ENCODE measurements at places on chromosomes 7 and 10. TPM values are rescaled to one million over a fixed set of nuclear protein-coding genes. Genes with fewer than 3 reads are reported as not detected.

CCDC172 gene
- polyA plus RNA-seq = not detected

STOX1 gene
- polyA plus RNA-seq = 2.3 TPM

CPA2 gene
- polyA plus RNA-seq = 0.57 TPM

MMD2 gene
- 0.06 TPM for polyA plus RNA-seq

GRCh38 chr10:78578929-78579328 is 489.8 kb upstream of the ZMIZ1 start:
- DNase-seq = no peak

GRCh38 chr7:43470110-43470509 is 112.8 kb upstream of the STK17A start:
- DNase-seq = no peak

- DNase-seq = no peak
Measured at GRCh38 chr7:38385682-38386081, 112.2 kb upstream of the TARP start.

GRCh38 chr10:100370714-100371481 is 23.9 kb downstream of the SCD start:
- DNase-seq = peak; percentile 87

DNA sequence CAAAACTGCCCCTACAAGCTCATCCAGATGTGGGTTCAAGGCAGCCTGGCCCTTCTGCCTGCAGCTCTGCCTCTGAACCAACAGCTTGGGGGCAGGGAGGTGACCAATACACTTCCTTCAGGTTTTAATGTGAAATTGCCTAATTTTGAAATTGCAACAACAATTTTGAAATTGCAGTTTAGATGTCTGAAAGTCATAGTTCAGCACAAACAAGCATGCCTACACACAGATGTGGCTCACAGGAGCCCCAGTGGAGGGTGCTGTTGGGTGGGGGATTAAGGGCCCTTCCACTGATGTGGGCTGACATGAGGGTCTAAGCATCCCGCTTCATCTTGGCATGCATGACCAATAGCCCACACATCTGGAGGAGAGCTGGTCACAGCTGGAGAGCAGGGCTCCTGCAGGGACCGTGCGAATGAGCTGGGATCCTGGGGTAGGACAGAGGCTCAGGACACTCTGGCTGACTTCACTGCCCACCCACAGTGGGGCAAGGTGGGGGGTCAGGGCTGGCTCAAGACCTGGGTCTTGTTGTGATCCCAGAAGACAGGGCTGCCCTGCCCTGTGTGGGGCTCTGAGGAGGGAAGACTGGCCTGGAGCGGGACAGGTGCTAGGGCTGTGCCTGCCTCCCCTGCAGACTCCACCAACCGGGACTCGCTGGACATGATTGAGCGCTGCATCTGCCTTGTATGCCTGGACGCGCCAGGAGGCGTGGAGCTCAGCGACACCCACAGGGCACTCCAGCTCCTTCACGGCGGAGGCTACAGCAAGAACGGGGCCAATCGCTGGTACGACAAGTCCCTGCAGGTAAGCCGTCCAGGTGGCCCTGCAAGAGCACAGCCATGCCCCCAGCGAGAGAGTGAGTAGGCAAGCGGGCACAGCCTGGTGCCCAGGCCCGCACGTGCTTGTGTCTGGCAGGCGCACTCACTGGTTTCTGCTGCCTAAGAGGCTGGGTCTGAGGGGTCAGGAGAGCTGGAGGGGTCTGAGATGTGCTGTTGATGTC is 32.3 kb downstream of the CHAT start:
- DNase-seq = no peak

DNA sequence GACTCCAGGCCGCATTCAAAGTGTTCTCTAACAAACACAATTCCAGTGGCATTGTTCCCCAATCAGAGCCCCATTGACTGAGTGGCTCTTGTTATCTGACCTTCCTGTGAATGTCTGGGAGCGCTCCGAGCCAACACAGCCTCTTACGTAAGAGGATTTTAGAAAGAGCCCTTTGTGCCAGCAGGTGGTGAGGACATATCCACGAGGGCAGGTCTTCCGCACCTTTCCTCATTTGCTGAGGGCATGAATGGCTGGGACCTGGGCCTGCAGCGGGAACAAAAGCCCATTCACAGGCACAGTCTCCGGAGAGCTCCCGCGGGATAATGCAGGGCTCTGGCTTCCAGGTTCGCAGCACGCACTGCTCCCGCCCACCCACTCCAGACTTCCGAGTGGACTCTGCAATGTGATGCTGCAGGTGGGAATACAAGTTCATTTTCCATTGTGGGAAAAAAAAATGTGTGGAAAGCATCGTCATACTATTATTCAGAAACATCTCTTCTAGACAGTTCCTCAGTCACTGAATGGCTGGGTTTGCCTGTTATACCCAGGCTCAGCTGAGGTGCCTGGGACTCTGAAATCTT is 295.0 kb upstream of the IGFBP3 start:
- no peak for DNase-seq

DNA sequence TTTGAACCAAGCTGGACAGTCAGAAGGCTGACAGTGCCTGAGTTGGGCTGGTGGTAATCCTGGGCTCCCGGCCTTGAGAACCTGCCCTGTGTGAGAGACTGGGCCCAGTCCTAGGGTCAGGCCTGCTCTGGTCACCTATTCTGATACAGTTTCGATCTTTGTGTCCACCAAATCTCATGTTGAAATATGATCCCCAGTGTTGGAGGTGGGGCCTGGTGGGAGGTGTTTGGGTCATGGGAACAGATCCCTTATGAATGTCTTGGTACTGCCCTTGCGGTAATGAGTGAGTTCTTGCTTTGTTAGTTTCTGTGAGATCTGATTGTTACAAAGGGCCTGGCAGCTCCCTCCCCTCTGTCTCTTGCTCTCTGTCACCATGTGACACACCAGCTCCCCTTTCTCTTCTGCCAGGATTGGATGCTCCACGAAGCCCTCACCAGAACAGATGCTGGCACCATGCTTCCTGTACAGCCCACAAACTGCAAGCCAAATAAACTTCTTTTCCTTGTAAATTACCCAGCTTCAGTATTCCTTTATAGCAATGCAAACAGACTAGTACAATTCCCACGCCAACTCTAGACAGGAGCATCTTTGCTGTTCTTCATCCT is 111.8 kb upstream of the ZNF438 start:
- no peak for DNase-seq

DNA sequence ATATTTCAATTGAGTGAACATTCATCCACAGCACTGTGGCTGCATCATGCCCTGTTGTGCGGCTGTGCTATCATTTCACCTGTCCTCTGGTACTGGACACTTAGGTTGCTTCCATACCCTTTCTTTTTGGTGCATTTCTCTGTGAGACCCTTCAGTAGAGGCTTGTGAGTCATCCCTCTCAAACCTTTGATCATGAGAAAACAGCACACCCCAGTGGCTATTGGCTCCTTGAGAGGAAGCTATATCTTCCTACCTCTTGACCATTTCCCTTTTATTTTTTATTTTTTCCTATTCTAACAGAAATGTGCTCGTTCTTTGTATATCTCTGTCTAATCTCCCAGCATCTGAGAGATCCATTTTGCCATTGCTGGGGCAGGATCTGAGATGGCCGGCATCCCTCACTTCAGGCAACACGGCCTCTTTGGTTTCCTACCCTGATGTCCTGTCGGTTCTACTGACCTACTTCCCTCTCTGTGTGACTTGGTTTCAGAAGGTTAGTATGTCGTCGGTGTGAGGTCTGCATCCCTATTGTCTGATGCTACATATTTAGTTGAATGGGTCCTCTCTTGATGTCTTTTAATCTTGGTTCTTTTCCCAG is 23.8 kb upstream of the PIK3AP1 start:
- peak; percentile 26 for DNase-seq

DNA sequence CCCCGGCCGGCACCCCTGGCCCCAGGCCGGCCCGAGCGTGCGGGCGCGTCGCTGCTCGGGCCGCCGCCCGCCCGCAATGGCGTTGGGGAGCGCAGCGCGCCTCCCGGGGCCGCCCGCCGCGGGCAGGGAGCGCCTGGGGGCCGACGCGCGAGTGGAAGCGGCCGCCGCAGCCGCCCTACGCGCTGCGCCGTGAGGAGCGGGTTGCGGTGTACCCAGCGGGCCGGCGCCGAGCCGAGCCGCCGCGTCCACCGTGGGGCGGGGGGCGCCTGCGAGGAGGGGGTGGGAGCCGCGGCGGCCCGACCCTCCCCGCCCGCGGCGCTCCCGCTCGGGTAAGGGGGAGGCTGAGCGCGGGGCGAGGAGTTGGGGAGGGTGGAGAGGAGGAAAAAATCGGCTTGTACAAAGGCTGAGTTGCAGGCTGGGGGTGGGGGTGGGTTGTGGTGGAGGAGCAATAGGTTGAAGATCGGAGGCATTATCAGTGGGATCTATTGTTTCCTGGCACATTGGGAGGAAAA is 473 bp downstream of the PPP1R9A start:
- DNase-seq = peak; percentile 51

GRCh38 chr7:120110169-120110568 is 162.8 kb upstream of the KCND2 start:
- DNase-seq = no peak

- DNase-seq = no peak
Measured at GRCh38 chr10:132590094-132590751, 52.6 kb downstream of the INPP5A start.

- DNase-seq = no peak
Measured at GRCh38 chr7:53325061-53325460, 289.6 kb downstream of the POM121L12 start.

- DNase-seq = peak; percentile 25
Measured at GRCh38 chr10:79025199-79025832, 43.5 kb upstream of the ZMIZ1 start.

GRCh38 chr10:123858907-123859652 is 32.5 kb downstream of the CPXM2 start:
- DNase-seq = no peak

- DNase-seq = no peak
Measured at GRCh38 chr10:72133517-72133916, 45.2 kb upstream of the SPOCK2 start.

DNA sequence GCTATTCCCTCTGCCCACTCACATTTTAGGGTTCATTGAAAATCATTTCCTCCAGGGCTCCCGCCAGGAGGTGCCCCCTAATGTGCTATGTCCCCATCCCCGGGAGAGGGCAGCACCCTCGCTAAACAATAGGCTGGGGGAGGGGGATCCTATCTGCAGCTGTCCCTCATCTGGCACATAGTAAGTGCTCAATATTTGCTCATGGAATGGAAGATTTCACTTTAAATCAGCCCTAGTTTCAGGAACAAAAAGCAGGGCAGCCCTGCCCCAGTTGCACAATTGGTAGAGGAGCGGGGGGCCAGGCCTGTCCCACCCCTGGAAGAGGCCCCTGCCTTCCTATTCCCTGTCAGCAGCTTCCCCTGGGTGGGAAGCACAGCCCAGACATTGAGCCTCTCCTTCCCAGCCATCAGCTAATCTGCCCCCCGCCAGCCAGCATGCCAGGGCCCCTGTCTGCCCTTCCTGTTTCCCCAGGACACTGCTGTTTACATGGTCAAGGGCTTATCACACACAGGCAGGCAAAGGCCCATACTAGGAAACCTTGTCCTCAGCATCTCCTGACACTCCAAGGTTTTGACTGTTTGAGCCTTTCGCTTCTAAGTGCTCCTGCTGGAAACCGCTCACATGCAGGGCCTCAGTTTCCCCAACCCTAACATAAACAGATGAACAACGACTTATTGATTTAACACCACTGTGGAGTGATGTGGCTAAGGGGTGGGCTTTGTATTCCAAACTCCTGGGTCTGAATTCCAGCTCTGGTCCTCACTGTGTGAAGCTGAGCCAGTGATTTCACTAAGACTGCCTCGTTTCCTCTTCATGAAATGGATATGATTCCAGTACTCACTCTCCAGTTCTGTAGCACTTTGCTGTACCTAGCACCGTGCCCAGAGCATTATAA is 130.7 kb upstream of the ZMIZ1 start:
- no peak for DNase-seq

DNA sequence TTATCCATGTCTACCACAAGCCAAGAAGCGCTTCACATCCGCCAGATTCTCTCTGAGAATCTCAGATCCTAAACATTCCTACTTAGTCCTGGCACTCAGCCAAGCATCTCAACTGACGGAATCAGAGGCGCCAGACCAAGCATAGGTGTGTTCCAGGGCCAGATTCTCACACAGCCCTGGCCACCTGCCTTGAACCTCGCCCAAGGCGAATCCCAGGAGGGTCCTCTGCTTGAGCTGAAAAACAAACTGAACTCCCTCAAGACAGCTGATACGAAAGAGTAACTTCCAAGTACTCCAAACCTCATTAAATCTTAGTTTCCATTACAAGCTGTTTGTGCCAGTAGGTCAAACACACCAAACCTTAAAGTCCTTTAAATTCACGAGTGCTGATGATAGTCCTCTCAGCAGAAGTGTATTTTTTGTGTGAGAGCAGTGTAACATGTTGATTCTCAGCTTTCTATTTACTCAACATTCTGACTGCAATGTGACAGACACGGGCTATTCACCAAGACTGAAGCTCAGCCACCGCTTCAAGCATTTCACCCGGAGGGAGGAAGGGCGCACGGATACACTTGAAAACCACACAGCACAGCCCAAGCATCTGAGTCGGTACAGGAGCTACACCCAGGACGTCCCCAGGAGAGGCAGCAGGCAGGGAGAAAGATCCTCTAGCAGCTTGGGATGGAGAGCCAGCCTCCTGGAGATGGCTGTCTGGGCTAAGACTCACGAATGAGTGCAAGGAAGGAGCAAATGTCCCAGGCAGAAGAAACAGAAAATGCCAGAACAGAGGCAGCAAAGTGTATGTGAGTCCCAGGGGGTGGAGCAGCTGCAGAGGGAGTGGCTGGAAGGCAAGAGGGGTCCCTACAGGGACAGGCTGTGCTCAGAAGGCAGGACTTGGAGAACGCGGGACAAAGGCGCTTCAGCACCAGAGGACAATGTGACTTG is 6.0 kb downstream of the PARD3 start:
- DNase-seq = peak; percentile 34

- no peak for DNase-seq
Measured at GRCh38 chr10:86169506-86170254, 196.9 kb downstream of the GRID1 start.

DNA sequence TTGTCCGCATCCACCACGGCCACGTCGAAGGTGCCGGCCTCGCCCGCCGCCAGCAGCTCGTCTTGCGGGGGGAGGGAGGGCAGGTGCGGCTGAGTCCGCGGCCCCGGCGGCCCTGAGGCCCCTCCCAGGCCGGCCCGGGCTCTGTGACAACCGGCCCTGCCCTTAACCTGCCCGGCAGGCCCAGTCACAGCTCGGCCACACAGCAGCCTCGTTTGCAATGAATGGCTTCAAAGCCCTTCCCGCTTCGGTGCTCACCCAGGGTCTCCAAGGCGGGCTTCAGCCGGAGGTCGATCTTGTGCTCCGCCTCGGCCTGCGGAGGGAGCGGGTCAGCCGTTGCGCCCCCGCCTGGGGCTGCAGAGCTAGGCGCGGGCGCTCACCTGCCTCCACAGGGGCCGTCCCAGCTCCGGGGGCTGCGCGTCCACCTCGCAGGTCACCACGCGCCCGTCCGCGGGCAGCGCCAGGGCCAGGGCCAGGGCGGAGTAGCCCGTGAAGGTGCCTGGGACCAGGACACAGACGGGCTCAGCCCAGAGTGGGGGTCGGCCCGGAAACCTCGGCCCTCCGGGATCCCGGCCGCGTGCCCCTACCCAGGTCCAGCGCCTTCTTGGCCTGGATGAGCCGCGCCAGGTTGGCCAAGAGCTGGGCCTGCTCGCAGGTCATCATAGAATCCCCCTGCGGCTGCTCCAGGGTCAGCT is 928 bp downstream of the COMTD1 start:
- DNase-seq = no peak

GRCh38 chr10:104034401-104035193 is 51.1 kb downstream of the COL17A1 start:
- no peak for DNase-seq

- DNase-seq = no peak
Measured at GRCh38 chr7:45717537-45718235, 143.5 kb downstream of the ADCY1 start.

Data from left lung (tissue), 14 donors.